ENCODE measurements at places on chromosomes 3 and 15. TPM values are rescaled to one million over a fixed set of nuclear protein-coding genes. Genes with fewer than 3 reads are reported as not detected.

DNA sequence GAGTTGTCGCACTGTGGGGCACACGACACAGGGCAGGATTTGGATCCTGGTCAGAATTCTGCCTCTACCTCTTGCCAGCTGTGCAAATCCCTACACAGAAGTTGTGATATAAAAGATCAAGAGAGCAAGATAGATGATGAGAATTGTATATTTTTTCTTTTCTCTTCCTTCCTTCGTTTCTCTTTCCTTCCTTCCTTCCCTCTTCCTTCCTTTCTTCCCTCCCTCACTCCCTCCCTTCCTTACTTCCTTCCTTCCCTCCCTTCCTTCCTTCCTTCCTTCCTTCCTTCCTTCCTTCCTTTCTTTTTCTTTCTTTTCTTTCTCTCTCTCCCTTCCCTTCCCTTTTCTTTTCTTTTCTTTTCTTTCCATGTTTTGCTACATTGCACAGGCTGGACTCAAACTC, 12.0 kb upstream of the AHSG start:
- no peaks in the 10 kb centered on the region for H3K4me1 ChIP-seq
- no peak overlapping the region for H3K4me3 ChIP-seq
- DNase-seq = no peak

GRCh38 chr3:104279617-104280016, 1087.1 kb upstream of the ALCAM start:
- no peaks in the 10 kb centered on the region for H3K4me1 ChIP-seq
- H3K36me3 ChIP-seq = no peaks in the 10 kb centered on the region
- H3K4me3 ChIP-seq = no peak overlapping the region
- H3K27ac ChIP-seq = no peak overlapping the region

DNA sequence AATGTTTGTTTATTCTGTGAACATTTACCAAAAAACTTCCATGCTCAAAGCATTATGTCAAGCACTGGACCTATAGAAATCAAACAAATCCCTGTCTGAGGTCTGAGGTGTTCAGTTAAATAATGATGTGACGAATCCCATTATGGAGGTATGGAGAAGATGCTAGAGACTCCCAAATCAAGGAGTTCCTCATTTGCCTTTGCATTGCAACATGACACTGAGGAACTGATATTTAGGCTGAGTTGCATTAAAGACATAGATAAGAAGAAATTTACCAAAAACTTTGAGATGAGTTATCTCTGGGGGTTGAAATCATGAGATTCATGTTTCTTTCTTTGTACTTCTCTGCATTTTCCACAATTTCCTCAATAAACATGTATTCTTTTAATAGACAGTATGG, 16.0 kb downstream of the CD200 start:
- no peaks in the 10 kb centered on the region for H3K27me3 ChIP-seq
- peaks cover 13% of the 10 kb centered on the region for H3K4me1 ChIP-seq
- H3K4me3 ChIP-seq = no peak overlapping the region
- peaks cover 71% of the 10 kb centered on the region for H3K36me3 ChIP-seq
- no peak overlapping the region for H3K27ac ChIP-seq
- DNase-seq = no peak

C3orf85 gene
- not detected for total RNA-seq

DNA sequence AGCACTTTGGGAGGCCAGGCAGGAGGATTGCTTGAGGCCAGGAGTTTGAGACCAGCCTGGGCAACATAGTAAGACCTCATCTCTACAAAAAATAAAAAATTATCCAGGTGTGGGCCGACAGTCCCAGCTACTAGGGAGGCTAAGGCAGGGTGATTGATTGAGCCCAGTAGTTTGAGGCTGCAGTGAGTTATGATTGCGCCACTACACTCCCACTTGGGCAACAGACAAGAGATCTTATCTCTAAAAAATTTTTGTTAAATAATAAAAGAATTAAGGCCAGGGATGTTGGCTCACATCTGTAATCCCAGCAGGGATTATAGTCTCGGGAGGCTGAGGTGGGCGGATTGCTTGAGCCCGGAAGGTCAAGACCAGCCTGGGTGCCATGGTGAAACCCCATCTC, 25.8 kb upstream of the NFKBIZ start:
- no peaks in the 10 kb centered on the region for H3K4me1 ChIP-seq
- no peak overlapping the region for H3K27ac ChIP-seq
- DNase-seq = no peak
- no peak overlapping the region for H3K4me3 ChIP-seq
- no peaks in the 10 kb centered on the region for H3K36me3 ChIP-seq

- H3K4me1 ChIP-seq = peaks cover 5% of the 10 kb centered on the region
- no peaks in the 10 kb centered on the region for H3K27me3 ChIP-seq
- no peak overlapping the region for H3K4me3 ChIP-seq
- no peak for DNase-seq
- no peak overlapping the region for H3K27ac ChIP-seq
Measured at GRCh38 chr15:36428102-36428845, 151.2 kb upstream of the CDIN1 start.

DNA sequence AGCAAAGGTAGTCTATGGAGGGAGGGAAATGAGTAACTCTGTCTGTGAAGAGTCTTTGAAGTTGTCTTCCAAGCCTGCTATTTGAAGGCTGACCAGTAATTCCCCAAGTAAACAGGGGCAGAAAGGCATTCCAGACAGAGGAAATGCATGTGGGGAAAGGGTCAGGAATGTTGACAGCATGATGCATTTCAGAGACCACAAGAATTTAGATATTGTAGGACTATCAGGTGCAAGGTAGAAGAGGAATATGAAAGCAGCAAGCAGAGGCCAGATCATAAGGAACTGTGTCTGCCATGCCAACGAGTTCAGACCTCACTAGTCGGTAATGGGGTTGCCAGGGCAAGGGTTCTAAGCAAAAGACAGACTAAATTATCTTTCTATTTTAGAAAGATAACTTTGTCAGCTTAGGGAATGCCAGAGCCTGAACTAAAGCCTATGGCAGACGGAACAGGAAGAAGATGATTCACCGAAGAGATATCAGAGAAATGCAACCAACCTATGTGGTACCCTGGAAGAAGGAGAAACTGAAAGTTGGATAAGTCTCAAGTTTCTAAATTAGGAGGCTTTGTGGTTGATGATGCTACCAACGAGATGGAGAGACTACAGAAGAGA, 327.0 kb upstream of the RORA start:
- H3K27me3 ChIP-seq = no peaks in the 10 kb centered on the region
- no peak overlapping the region for H3K27ac ChIP-seq
- peaks cover 2% of the 10 kb centered on the region for H3K4me1 ChIP-seq
- H3K4me3 ChIP-seq = no peak overlapping the region

Measured in H1 (cell line).